ENCODE measurements at places on chromosomes 5 and 9.

DNA sequence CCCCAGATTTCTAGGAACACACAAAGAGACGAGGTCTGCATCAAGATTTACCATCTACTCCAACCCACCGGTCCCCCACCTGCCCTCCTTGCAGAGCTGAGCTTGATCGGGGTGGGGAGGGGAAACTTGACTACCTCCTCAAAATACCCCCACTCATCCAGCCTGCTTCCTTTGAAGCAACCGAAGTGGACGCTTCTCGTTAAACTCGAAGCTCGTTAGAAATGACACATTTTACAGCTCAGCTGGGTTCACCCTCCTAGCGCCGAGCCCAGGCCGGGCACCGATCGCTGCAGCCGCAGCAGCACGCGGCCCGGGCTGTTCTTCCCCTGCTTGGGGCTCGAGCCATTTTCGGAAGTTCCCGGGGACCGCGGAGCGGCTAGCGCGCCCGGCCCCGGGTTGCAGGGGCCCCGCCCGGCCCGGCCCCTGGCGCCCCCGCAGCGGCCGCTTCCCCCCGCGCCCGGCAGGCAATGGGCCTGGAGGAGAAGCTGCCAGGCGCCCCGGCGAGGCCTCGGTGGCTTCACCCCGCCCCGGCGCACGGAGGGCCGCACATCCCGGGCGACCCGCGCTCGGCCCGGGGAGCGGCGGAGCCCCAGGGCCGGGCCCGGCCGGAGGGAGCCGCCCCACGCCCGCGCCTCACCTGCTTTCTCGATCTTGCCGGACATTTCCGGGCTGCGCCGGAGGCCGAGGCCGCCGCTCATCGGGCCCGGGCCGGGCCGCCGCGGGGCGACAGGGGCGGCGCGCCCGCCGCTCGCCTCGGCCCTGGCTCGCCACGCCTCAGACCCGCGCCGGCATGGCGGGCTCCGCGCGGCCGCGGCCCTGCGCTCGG, 530 bp downstream of the RAPGEF1 start:
- DNase-seq = peak; percentile 69

DNA sequence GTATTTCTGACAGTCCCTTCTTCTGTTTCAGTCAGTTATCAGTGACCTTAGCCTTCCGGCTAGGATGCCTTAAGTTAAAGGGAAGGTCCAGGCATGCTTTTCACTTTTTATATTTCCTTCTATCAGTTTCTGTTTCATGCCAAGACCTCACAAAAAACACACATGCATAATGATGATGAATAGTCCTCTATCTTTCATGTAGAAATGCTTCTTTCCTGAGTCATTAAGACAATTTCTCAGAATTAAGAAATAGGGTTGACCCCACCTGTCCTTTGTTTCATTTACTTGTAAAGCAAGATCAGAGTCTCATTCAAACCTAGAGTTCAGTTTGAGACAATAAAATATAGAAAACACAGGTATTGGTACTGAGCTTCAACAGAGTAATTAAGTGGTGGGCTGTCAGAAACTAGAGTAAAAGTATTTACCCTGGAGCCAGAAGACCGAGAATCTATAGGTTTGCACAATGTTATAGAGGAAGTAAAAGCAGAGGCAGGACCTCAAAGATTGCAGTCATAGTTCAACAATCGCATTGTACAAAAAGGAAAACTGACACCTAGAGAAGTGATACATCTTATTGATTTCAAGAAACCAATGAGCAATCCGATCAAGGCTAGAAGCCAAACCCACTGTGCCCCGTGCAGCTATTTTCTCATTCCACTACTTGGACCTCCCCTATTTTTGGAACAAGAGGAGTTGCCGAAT, 118.7 kb upstream of the PUM3 start:
- no peak for DNase-seq

DNA sequence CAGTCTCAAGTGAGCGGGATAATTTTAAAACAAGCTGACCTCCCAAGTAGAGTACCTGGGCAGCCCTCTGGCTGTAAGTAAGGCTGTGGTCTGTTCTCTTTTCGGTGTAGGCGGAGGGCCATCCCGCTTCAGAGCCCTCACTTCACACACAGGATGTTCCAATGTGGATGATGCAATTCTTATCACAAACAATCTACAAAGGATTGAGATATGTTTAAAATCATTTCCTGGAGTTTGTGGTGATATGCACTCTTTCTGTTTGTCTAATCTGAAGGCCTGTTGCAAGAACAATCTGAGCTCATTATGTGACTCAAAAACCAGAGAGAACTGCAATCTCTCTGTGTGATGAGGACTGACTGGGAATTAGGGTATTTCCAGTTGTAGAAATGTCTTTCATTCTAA, 42.5 kb downstream of the ITGA2 start:
- no peak for DNase-seq

DNA sequence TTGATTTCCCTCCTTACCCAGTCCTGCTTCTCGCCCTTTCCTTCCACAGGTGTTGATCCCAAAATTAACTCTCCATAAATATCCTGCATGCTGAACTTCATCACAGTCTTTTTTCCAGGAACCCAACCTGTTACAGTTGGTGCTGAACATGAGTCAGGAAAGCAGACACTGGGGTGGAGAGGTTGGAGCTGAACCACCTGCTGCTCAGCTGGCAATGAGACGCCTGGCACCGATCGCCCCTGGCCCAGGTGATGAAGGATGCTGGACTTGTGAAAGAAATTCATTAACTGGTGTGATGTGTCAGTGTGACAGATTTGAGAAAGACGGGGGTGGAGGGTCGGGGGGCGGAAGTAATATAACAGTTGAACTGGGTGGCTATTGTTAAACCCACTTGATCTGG, 30.6 kb downstream of the CPLX2 start:
- no peak for DNase-seq

GRCh38 chr9:112112519-112112918, 62.6 kb downstream of the SUSD1 start:
- no peak for DNase-seq

DNA sequence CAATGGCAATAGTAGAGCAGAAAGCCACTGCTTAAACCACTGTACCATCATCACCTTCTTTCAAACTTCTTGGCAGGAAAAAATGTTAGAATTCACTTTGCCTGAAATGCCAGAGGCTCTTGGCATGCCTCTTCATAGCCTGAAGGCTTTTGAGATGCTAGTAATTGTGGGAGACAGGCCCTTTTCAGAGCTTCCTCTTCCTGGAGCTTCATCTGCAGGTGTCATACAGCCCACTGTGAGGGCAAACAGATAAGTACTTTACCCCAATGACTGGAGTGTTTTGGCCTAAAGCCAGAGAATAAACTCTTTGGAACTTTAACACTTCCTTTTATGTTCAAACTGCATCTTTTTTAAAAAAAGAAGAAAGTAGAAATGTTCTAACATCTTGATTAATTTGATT, 81.3 kb upstream of the TMEM171 start:
- no peak for DNase-seq

- no peak for DNase-seq
These were observed 159.8 kb upstream of the PHYKPL start for GRCh38 chr5:178392386-178392785.

GRCh38 chr5:33462456-33462855, 21.7 kb downstream of the TARS1 start:
- DNase-seq = no peak

Data from germinal center (tissue), 1 donor.